ENCODE measurements at places on chromosomes 2 and 18. TPM values are rescaled to one million over a fixed set of nuclear protein-coding genes. Genes with fewer than 3 reads are reported as not detected.

The CPLX4 gene
- total RNA-seq, result not detected

The POMC gene
- 2.9 TPM for total RNA-seq

The B3GNT7 gene
- total RNA-seq, result 25.2 TPM

DNA sequence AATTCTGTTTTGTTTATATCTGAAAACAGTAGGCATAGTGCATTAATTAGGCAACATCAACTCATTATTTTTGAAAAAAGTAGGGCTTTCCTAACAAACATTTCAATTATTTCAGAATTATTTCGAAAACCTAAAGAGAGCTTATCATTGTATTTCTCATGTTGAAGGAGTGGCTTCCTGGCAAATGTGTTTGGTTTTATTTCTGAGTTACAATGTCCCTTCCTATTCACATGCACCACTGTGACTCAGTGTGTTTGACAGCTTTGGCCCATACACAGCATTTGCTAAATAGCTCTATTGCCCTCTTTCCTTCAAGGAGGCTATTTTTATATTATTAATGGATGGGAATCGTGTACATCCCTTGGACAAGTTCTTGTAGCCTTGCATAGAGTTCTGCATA lies 205.9 kb downstream of the PTGR3 start:
- H3K4me1 ChIP-seq, result peaks cover 6% of the 10 kb centered on the region
- no peak for DNase-seq
- no peak overlapping the region for H3K4me3 ChIP-seq
- H3K27me3 ChIP-seq, result no peaks in the 10 kb centered on the region
- H3K27ac ChIP-seq, result no peak overlapping the region

DNA sequence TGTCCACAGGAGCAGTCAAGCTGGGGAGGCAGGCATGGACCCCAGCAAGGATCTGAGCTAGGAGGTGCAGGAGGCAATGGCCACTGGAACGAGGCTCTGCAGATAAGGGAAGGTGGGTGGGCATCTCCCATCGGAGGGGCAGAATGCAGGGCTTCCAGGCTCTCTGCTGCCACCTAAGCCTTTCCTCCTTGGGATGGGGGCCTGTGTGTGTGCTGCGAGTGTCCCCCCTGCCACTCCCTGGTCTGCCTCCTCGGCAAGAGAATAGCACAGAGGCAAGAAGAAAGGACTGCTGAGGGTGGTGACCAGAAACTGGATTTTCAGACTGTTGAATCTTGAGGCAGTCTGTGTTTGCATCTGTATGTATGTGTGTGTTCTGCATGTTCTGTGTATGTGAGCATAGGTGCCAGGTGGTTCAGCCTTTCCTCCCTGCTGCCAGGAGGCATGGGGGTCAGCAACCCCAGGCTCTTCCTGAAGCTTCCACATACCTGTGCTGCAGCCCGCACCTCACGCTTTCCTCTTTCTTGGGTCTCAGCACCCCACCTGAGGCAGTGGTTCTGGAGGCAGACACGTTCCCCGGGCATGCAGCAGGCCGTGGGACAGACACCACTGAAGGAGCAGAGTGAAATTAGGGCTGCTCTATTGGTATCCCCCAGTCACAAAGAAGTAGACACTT lies 86.7 kb downstream of the EPAS1 start:
- no peak overlapping the region for H3K27ac ChIP-seq
- H3K27me3 ChIP-seq, result no peaks in the 10 kb centered on the region
- no peaks in the 10 kb centered on the region for H3K36me3 ChIP-seq
- no peak overlapping the region for H3K4me3 ChIP-seq
- H3K4me1 ChIP-seq, result peaks cover 5% of the 10 kb centered on the region

GRCh38 chr2:210309548-210310233 lies 5.3 kb downstream of the MYL1 start:
- H3K4me3 ChIP-seq, result no peak overlapping the region
- no peaks in the 10 kb centered on the region for H3K4me1 ChIP-seq
- no peak overlapping the region for H3K27ac ChIP-seq
- DNase-seq, result no peak
